ENCODE measurements at places on chromosomes 13 and 19.
A peak's percentile ranks its signal among the peaks of the same experiment; 100 is the strongest.

DNA sequence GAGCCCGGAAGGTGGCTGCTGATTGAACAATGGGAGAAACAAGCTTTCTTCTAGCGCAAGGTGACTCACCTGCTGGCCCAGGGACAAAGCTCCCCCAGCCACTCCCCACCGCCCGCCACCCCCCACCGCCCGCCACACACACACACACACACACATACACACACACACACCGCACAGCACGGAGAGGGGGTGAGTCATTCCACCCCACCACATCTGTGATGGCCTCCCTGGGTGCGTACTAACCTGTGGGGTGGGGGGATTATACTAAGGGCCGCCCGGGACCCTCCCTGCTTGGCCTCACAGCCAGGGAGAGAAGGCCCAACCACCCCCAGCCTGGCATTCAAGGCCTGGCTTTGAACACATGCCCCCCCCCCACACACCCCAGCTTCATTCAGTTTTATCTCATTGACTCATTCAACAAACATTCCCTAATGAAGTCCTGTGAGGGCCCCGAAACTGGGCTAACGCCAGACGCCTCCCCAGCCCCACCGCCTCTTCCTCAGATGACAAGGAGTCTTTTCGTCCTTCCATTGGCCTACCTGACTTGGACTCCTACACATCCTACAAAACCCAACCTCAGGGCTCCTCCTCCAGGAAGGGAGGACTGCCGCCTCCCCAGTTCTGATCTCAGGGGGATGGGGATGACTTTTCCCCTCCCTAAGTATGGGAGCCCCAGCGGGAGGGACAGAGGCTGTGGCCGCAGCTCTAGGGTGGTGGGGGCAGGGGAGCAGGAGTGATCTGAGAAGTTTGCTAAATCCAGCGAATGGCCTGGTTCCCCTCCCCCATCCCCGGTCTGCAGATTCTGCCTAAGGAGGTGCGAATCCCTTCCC lies 5.8 kb upstream of the ONECUT3 start:
- no peak for DNase-seq

GRCh38 chr13:80259159-80259558 lies 81.8 kb downstream of the SPRY2 start:
- no peak for DNase-seq

GRCh38 chr13:109788372-109789111 lies 2.2 kb upstream of the IRS2 start:
- DNase-seq: peak; percentile 27

GRCh38 chr13:19362946-19363510 lies 181.4 kb upstream of the TUBA3C start:
- no peak for DNase-seq

- no peak for DNase-seq
These were observed 25.8 kb upstream of the TINCR start for GRCh38 chr19:5593343-5594255.

DNA sequence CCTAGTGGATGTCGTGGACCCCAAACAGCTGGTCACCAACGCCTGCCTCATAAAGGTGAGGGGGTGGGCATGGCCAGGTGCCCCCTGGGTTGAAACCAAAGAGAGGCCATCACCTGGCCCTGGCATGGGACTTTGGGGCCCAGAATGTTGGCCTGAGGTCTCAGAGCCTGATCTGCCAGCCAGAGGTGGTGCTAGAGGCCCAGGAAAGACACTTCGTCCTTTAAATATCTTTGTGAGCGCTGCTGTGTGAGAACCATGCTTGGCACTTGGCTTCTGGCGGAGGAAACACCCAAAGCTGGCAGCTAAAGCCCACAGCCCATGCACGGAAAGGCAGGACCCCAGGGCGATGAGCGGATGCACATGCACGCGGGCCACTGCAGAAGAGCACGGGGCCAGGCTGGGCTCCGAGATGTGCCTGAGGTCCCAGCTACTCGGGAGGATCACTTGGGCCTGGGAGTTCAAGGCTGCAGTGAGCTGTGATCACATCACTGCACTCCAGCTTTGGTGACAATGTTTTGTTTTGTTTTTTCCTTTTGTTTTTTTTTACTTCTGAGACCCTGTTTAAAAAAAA lies 4.3 kb upstream of the ADM5 start:
- DNase-seq: no peak

DNA sequence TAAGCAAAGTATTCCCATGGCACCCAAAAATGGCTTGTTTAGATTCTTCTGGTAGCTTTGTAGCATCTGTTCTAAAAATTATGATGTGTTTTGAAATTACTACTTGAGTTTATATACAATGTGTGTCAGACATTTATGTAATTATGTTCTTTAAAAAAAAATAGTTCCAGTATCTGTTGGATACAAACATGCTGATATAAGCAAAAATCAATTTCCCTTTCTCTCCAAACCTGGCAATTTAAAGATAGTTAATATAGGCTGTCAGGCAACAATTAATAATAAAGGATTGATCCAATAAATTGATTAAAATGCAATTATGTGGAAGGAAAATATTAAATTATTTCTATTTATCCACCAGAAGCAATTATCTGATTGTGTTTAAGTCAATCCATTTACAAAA lies 41.7 kb downstream of the OXGR1 start:
- DNase-seq: no peak

DNA sequence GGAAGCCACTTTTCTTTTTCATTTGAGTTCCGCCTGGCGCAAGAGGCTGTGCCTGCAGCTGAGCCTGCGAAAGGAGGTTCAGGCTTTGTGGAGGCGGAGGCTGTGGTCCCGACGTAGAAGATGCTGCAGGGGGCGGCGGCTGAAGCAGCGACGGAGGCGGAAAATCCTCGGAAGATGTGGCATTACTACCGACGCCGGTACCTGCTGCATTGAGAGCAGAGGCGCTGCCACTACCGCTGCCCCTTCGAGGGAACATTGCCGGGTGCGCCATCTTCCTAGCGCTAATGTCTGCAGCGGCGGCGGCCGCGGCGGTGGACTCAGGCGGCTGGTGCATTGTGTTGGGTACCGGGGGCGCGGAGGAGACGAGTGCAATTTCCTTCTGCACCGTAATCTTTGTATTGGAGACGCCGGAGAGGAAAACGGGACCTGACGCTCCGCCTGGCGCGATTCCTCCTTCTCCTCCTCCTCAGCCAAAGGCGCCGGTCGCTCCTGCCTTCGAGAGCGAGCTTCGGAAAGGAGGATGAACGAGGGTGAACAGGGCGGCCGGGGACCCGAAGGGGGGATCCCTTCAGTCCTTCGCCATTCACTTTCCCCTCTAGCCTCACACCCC lies at the start of gene TSC22D1:
Gene TSC22D1 (minus strand): TSS at position 590 of the 610 bp plus-strand sequence. CDS start 256 bp downstream, at position 334.
- DNase-seq: peak; percentile 59

DNA sequence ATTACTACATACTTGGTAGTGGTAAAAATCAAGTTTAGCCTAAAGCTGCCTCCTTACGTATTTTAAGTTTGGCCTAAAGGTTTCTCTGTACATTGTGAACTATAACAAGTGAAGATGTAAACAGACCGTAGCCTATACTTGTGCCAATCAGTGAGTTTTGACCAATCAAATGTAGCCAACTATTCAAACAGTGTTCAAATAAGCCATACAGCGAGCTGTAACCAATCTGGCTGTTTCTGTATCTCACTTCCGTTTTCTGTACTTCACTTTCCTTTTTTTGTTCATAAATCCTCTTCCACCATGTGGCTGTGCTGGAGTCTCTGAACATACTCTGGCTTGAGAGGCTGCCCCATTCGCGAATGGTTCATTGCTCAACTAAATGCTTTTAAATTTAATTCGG lies 2504.6 kb downstream of the PCDH9 start:
- DNase-seq: peak; percentile 5

GRCh38 chr19:37654629-37655300 lies 500 bp downstream of the ZFP30 start:
- DNase-seq: no peak

DNA sequence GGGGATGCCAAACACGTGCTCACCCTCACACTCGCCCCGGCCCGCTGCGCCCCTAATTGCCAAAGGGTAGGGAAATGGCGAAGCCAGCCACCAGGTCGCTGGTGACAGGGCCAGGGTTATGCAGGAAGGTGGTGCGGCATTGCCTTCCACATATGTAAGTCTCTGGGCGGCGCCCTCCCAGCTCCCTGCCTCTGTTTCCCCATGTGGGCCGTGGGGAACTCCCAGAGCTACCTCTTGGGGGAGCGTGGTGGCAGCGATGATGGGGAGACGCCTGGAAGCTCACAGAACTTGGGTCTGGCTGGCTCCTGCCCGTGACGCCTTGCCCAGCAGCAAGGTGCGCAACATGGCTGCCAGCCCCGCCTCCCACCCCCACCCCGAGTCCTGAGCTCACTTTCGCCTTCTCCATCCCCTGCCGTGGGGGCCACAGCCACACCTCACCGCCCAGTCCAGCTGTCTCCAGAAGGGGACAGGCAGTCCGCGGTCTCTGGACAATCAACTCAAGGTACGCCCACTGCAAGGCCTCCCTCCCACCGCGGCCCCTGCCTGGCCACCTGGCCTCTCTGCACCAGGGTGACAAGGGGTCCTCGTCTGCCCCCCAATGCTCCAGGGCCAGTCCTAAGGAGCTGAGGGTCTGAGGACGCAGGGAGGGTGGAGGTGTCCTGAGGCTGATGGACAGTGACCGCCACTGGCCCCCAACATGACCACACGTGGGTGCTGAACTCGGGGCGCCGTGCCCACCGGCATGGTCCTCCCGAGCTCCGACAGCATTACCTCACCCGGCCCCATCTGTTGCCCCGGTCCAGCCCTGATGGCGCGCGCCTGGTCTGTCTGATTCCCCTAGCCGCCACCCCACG lies 6.6 kb downstream of the C19orf25 start:
- DNase-seq: no peak

DNA sequence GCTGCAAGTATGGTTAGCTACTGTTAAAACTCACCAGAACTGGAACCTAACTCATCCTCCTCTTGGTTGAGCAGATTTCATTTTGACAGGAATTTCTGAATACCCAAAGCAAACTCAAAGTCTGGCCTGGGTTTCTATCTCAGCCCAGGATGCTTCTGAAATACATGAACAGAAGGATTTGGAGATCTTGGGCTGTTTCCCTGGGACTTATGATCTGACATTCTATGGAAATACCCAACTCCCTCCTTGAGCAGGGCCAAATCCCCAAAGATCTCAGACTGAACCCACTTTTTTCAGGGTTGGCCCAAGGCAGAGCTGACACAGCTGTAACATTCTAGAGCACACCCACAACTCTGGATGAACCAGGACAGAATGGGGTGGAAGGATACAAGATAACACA lies 1.1 kb upstream of the ITM2B start:
- no peak for DNase-seq

DNA sequence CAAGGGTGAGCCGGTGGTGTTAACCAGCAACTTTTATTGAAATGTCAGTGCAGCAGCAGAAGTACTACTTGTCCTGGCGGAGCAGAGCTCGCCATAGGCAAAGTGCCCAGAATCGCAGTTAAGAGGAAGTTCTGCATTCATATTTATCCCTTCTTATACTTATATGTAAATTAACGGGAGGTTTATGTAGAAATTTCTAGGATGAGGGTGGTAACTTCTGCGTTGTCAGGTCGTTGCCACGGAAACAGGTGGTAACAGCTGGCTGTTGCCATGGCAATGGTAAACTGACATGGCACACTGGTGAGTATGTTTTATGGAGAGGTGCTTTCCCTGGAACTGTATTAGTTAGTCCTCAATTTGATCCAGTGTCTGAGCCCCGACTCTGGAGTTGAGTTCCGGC lies 2494.9 kb upstream of the PCDH20 start:
- no peak for DNase-seq

DNA sequence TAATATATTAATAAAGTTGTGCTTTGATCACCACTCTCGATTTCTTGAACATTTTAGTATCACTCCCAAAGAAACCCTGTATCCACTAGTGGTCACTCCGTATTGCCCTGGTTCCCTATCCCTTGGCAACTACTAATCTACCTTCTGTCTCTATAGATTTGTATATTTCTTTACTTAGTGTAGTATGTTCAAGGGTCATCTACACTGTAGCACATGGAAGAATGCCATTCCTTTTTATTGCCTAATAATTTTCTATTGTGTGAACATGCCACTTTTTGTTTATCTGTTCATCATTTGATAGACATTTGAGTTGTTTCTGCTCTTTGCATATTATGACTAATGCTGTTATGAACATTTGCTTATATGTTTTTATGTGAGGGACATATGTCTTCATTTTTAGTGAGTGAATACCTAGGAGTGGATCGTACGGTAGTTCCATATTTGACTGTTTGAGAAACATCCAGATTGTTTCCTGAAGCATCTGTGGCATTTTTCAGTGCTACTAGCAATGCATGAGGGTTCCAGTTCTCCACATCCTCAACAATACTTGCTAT lies 254.0 kb downstream of the GPC6 start:
- DNase-seq: no peak

GRCh38 chr13:109569958-109570711 lies 216.2 kb downstream of the IRS2 start:
- no peak for DNase-seq

DNA sequence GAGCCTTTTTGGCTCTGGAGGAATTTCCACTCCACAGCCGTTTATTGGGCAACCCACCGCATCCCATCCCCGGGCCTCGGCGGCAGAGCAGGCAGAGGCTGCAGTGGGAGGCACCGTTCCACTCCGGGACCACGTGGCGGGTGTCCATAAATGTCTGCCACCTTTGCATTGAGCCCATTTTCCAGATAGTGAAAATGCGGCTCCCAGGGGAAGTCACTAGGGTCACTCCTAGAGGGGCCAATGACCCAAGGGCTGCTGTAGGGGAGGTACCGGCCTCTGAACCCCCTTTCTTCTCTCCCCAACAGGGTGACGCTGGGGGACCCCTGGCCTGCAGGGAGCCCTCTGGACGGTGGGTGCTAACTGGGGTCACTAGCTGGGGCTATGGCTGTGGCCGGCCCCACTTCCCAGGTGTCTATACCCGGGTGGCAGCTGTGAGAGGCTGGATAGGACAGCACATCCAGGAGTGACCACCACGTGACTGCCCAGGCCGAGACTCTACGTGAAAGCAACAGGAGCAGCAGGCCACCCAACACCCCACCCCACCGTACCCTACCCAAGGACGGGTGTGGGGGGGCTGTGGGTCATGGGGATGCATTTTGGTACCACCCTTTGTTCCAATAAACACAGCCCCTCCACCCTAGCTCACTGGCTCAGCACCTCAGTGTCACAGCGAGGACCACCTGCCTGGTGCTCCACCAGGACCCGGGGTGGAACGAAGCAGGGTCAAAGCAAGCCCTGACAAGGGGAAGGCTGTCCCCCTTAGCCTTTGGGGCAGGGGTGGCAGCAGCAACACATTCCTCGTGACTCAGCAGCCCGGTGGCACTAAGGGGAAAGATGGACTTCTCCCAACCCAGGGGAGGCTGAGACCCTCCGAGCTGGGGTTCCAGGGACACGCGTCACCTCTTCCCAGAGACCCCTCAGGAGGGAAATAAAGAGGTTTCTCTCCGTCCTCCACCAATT lies 1.5 kb downstream of the TIMM13 start:
- no peak for DNase-seq
